ENCODE measurements at places on chromosomes 1 and 21. TPM values are rescaled to one million over a fixed set of nuclear protein-coding genes. Genes with fewer than 3 reads are reported as not detected.

Gene CD84
- 14.8 TPM for total RNA-seq

- peak; percentile 51 for DNase-seq
These were observed at the start of gene SLC45A3 for GRCh38 chr1:205680073-205680851. TSS of gene SLC45A3 (minus strand) at chr1:205680509. CDS start at chr1:205664656, 15,853 bp downstream.

- DNase-seq, result no peak
These were observed 15.1 kb upstream of the RBM8A start for GRCh38 chr1:145942405-145942804.

GRCh38 chr21:42833439-42833815, 45.9 kb downstream of the WDR4 start:
- DNase-seq, result peak; percentile 85

- no peak for DNase-seq
These were observed 9.0 kb downstream of the HCRTR1 start for GRCh38 chr1:31626223-31627207.

DNA sequence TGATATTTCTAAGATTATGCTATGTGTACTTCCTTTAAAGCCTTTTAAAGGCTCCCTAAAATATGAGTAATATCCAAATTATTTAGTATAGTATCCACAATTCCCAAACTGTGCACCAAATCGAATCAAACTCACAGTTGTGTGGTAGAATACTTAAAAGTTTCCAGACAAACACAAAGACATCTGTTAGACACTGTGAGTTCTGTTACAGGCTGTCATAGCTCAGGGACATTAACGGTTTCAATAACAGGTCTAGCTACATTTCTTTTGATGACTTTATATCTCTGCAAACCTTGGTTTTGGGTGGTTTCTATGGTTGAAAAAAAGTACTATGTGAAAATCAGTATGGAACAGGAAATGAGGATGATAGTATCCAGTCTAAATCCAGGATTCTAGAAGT, 36.9 kb upstream of the NEK7 start:
- no peak for DNase-seq

GRCh38 chr1:233509526-233509925, 104.4 kb upstream of the KCNK1 start:
- no peak for DNase-seq

GRCh38 chr1:197235355-197235754, 32.7 kb upstream of the CRB1 start:
- no peak for DNase-seq

- no peak for DNase-seq
These were observed 8.4 kb downstream of the SGIP1 start for GRCh38 chr1:66542314-66542713.

Gene PRMT6
- 15.4 TPM for total RNA-seq

Gene FYB2
- not detected for total RNA-seq

DNA sequence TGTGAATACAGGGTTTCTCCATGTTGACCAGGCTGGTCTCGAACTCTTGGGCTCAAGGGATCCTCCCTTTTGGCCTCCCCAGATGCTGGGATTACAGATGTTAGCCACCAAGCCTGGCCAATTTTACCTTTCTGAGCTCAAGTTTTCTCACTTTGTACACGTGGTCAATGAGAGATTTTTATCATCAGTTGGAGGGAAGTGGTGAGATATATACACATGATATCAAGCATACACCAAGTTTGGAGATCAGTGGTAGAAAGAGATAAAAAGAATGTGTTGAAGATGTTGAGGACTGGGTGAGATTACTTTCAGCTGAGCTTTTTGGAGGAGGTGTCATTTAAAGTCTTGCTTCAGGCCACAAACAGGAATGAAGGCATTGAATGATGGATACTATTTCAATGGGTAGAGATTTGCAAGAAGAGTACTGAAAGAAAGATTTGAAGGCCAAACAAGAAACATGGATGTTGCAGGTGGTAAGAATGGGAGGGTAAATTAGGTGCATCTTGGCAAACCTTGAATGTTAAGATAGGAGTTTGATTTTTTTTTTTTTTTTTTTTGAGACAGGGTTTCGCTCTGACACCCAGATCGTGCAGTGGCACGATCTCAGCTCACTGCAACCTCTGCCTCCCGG, 3.0 kb upstream of the SESN2 start:
- DNase-seq, result no peak

DNA sequence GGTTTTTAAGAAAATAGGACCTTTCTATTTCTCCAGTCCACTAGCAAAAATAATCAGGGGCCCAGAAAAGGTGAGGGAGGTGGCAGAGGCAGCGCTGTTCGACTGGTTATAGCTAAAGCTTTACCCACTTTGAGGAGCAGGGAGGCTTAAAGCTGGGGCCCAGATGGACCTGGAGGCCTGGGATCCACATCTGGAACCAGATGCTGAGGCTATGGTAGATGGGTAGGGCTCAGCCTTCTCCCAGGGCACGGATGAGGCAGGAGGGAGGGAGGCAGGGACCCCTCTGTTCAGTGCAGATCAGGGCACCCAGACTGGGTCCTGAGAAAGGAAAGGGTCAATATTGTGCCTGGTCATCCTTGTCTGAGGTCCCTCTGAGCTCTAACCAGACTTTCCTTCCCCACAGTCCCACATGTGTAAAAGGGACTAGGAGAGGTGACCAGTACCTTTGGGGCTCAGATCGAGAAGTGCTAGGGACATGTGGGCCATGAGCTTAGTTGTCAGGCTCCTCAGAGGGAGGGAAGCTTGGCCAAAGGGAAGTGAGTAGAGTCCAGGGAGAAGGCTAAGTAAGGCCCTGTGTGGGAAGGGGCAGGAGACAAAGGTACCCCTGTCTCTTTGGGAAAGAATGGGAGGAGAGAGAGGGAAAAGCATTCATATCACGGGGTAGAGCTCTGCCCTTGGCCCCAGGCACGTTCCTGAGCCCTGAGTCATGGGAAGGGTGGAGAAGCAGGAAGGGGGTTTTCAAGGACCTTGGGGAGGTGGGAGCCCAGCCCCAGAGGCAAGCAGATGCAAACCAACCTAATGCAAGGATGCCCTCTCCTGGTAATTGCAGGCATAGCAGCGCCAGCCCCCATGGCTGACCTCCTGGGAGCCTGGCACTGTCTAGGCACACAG, 15.4 kb downstream of the LMNA start:
- peak; percentile 89 for DNase-seq

GRCh38 chr1:22412932-22413727, 38.5 kb upstream of the ZBTB40 start:
- no peak for DNase-seq

GRCh38 chr1:51320967-51321923, 9.1 kb downstream of the TTC39A start:
- DNase-seq, result no peak

Gene ANGPTL3
- total RNA-seq, result not detected

DNA sequence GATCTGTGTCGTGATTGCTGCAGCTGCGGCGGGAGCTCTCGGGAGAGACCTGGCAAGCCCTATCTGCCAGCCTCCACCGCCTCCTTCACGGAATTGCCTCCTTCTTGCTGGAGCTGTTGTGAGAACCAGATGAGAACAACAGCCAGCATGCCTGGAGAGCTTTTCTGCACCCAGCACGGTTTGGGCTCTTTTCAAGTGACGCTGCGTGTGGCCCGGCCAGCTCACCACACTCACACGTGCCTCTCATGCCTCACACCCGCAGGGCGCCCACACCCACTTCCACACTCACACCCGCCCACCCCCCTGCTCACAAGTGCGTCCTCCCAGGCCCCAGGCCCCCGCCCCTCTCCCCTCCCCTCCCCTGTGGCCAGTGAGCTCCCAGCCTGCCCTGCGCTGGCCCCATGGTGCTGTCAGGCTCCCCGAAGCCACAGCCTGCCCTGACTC, 135.7 kb upstream of the RUNX3 start:
- no peak for DNase-seq

Gene CD5L
- not detected for total RNA-seq

- DNase-seq, result no peak
These were observed 73.6 kb downstream of the TRIM11 start for GRCh38 chr1:228332797-228333738.

DNA sequence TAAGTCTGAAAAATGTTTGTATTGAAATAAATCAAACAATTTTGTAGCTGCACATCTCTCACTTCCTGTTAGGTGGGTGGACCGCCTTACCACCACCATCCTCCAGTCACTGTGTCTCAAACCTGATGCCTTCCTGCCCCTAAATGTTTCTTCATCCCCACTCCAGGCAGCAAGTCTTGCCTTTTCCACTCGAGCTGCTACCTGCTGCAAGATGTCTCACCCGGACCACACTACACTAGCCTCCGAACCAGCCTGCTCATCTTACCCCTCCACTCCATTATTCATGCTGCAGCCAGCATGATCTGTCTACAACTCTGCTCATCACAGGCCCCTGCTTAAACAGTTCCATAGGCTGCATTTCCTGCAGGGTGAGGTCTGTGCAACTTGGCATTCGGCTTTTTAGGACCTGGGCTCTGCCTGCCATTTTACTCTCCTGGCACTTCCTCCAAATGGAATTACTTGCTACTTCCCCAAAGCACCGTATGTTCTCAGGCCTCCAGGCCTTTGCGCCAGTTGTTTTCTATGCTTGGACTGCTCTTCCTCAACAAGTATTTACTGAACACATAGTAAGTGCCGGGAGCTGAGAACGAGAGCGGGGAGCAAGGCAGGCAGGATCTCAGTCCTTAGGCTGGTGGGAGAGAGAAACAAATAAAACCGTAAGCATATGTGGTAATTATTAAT, 5.2 kb upstream of the SF3A3 start:
- DNase-seq, result no peak

Gene AMPD1
- 0.23 TPM for total RNA-seq

Gene MDM4
- 94.6 TPM for total RNA-seq

Gene ATP1A4
- total RNA-seq, result not detected

Gene CA14
- total RNA-seq, result not detected

DNA sequence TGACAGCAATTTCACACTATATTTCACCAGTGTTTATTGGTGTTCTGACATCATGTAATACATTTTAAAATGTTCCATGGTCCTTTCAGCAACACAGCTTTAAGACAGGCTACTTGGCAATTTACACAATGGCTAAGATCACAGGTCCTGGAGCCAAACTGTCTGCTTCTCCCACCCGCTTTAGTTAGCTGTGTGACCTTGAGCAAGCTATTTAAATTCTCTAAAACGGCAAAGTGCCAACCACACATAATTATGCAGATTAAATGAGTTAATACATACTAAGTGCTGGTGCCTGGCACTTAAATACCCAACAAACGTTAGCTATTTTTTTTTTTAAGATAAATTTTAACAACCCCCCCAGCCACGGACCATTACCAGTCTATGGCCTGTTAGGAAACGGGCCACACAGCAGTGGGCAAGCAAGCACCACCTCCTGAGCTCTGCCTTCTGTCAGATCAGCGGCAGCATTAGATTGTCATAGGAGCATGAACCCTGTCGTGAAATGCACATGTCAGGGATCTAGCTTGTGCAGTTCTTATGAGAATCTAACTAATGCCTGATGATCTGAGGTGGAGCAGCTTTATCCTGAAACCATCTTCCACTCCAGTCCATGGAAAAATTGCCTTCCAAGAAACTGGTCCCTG, 26.9 kb downstream of the SOD1 start:
- DNase-seq, result no peak

GRCh38 chr1:208127284-208127683, 116.9 kb downstream of the PLXNA2 start:
- DNase-seq, result no peak

DNA sequence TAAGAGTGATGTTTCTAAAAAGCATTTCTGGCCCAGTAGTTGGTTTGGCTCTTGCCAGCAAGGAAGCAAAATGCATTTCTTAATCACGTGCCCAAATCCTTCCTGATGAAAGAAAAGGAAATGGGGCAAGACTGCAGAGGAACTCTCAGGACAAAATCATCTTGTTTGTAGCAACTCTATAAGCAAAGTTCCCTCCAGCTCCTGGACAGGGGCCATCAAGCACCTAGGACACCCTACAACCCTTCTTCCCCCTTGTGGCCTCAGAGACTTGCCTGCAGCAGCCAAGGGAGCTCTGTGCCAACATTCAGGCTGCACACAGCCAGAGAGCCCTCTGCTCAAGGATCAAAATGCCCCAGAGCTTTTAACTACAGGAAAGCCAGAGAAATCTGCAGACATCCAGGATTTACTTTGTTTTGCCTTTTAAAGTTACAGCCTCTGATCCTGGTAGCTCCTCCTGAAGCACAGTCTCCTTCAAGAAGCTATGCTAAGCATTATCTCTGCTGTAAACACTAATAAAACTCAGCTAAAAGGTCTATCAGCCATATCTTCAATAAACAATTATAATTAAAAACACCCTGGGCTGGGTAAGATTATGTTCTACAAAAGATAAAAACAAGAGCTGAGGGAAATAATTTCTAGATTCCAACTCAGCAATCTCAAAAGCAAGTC, 105.0 kb downstream of the KIAA0319L start:
- DNase-seq, result no peak

Gene FCER1G
- 2.2 TPM for total RNA-seq

Data from activated CD4-positive, alpha-beta T cell treated with anti-CD3 and anti-CD28 coated beads for 36 hours (primary cell).